ENCODE measurements at places on chromosomes 3 and 15.
A peak's percentile ranks its signal among the peaks of the same experiment; 100 is the strongest.

- DNase-seq, result no peak
Measured at GRCh38 chr3:135995766-135996165, 30.2 kb downstream of the PPP2R3A start.

- DNase-seq, result no peak
Measured at GRCh38 chr3:165518346-165518745, 318.9 kb downstream of the BCHE start.

GRCh38 chr15:39041979-39042495 lies 477.4 kb upstream of the RASGRP1 start:
- DNase-seq, result no peak

- DNase-seq, result no peak
Measured at GRCh38 chr3:72947715-72948490, 48.7 kb upstream of the PPP4R2 start.

GRCh38 chr15:95471690-95472086 lies 858.8 kb upstream of the NR2F2 start:
- DNase-seq, result no peak

- no peak for DNase-seq
Measured at GRCh38 chr3:126419886-126420786, 25.4 kb downstream of the CFAP100 start.

- no peak for DNase-seq
Measured at GRCh38 chr3:52860424-52860768, 25.6 kb upstream of the MUSTN1 start.

GRCh38 chr3:134624537-134625287 lies 26.1 kb downstream of the KY start:
- DNase-seq, result no peak

DNA sequence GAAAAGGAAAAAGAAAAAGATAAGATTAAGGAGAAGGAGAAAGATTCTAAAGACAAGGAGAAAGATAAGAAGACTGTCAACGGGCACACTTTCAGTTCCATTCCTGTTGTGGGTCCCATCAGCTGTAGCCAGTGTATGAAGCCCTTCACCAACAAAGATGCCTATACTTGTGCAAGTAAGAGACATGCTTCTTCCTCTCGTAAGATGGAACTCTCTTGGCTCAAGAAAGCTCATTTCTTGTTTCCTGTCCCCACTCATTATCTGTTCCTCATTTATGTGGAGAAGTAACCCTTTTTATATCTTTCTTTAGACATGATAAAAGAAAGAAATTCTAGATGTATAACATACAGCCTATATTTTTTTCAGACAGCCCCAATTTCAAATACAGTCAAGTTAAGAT lies 101.4 kb downstream of the KLHL25 start:
- DNase-seq, result no peak

GRCh38 chr3:4588466-4588865 lies 95.3 kb downstream of the ITPR1 start:
- DNase-seq, result peak; percentile 54
